ENCODE measurements at places on chromosomes 4 and X.

- no peak for DNase-seq
These were observed 26.7 kb downstream of the PHKA1 start for GRCh38 chrX:72687396-72687795.

DNA sequence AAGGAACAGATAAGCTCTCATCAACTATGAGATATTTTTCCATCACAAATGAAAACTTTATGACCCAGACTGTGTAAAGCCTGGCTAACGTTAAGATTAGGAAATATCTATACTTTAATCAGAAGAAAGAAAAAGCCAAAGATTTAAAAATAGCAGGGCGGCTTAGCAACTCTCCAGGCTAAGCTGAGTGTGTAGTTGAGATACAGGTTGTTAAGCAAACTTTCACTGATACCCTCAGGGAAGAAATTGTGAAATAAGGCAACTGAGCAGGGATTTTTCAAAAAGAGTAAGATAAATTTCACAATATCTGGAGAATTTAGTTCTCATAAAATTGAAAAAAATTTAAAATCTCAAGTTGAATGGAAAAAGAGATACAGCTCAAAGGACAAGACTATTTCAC is 382.0 kb downstream of the RAPGEF2 start:
- no peak for DNase-seq

DNA sequence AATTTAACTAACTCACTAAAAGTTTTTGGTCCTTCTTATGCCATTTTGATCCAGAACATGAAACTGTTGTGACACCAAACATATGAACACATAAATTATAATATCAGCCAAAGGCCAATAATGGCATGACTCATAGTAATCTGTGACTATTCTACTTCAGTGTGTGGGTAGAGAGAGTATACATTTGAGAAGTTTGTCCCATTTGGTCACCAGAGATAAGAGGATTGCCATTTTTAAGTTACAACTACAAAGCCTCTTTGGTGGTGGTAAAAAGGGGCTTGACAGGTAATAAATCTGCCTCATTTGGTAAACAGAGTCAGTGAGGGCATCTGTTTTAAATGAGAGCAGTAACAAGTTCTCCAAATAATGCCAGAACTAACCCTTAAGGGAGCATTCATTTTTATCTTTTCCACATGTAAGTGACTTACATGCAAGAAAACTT is 117.9 kb downstream of the TBC1D19 start:
- DNase-seq = peak; percentile 23

GRCh38 chr4:147029296-147029695 is 83.6 kb upstream of the TTC29 start:
- DNase-seq = no peak

GRCh38 chrX:104641176-104641575 is 75.2 kb downstream of the IL1RAPL2 start:
- no peak for DNase-seq

DNA sequence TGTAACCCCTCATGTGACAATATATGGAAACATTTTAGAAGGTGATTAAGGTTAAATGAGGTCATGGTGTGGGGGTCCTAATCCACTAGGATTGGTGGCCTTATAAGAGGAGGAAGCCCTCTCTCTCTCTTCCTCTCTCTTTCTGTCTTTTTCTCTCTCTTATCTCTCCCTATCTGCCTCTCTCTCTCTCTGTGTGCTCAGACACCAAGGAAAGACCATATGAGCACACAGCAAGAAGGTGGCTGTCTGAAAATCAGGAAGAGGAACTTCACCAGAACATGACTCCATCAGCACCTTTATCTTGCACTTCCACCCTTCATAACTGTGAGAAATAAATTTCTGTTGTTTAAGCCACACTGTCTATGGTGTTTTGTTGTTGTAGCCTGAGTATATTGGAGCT is 1472.2 kb downstream of the PCDH7 start:
- no peak for DNase-seq

DNA sequence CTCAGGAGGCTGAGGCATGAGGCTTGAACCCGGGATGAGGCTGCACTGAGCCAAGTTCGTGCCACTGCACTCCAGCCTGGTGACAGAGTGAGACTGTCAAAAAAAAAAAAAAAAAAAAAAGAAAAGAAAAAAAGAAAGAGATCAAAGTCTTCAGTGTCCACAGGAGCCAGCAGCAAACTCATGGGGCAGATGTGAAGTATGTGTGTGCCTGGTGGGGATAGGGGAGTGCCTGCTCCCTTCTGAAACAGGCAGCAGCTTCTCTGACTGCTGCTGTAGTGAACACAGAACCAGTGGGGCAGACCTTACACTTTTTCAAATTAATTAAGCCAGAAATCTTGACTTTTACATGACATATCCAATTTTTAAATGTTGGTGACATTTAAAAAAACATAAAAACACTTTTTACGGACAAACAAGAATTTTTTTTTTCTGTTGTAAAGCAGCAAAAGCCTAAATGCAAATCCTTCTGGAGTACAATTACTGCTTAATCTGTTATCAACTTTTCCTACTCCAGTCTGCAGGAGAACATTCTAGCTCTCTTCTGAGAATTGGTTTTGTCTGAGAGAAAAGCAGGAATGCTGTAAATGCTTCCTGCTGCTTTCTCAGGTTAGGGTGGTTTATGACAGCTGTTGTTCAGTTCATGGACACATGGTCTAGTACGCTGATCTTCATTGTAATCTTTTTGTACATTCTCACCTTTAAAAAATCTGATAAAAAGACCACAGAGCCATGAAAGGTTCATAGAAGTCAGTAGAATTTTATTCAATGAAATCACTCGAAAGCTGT is 311.1 kb downstream of the CAMK2D start:
- DNase-seq = no peak

GRCh38 chr4:177287255-177287654 is 22.4 kb upstream of the NEIL3 start:
- no peak for DNase-seq

- no peak for DNase-seq
These were observed 1226.2 kb upstream of the TENM3 start for GRCh38 chr4:181017038-181017437.

- peak; percentile 50 for DNase-seq
These were observed 88.0 kb downstream of the FNIP2 start for GRCh38 chr4:158856852-158857251.

GRCh38 chr4:95363559-95363925 is 185.2 kb downstream of the UNC5C start:
- DNase-seq = no peak

DNA sequence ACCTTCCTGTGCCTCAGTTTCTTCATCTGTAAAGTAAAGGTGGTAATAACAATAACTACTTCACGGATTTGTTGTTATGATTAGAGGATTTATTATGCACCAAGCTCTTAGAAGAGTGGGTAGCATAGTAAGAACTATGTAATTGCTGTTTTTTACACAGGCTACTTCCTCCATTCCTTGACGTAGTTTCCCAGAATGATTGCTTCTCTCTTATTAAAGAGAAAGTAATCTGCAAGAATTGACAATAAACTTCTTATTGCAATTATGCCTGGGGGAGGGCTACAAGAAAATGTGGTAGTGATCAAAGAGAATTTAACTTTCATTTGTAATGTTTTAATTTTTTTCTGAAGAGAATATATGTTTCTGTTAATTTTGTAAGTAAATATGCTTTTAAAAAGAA is 238.7 kb downstream of the GASK1B start:
- DNase-seq = no peak

DNA sequence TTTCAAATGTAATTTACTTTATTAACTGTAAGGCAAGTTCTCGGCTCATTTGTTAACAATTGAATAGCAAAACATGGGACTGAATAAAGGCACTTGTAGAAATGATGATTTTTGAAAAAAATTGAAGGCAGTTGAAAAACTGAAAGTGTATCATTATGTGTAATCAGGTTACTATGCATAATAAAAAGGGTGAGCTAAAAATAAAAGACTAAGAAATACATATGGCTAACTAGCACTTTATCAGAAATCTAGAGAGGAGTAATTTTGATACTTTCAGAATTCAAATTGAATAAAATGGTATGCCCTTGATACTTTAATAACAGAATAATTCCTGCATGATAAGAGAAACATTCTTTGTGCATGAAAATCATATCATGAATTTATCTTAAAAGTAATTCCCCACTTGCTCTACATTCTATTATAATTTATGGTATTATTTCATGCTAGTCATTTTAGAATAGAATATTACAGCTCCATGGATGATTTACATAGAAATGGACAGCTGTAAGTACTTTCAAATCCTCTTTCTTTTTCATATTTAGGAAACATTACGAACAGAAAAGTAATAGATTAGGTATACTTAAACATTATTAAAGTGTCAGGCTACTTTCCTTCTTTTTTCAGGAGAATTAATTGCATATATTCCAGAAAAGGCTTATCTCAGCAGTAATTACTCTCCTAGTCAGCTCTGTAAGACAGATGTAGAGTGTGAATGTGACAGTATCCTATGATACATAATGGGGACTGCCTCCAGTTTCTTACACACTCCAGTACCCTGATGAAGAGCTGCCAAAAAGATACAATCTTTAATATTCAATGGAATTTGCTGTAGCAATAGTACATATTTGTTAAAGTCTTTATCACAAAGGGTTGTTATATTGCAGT is 697.3 kb downstream of the CCSER1 start:
- no peak for DNase-seq

DNA sequence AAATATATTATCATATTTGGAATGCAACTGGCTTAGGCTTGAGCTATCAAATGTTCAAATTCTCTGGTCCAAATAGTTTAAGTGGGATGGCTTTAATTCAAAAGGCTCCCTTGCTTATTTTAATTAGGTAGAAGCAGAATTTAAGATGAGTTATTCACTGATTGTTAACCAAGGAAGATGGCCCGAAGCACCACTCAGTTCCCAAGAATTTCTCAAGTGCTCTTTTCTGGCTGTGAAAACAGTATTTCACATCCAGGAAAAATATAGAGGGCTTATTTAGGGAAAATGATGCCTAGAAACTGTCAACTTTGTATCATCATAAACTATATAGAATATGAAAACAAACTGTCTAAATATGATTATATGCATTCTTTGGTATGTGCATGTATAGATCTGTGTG is 246.5 kb upstream of the SFRP2 start:
- DNase-seq = peak; percentile 55

- peak; percentile 61 for DNase-seq
These were observed 53.8 kb downstream of the CXCL1 start for GRCh38 chr4:73922766-73923630.

DNA sequence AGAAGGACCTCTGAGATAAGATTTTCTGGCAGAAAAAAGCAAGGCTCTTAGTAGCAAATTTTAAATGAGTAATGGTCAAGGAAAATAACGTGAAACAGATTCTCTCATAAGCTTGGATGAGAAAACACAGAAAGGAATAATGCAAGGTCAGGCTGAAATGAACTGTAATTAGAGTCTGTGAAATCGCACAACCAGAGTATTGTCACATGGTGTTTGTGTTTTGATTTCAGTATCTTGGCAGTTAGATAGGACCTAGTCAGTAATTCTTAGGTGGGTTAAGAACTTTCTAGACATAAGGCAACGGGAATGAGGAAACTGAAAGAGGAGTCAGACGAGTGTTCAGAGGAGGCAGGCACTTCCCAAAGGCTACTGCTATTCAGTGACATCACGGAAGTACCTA is 34.6 kb downstream of the LIMCH1 start:
- DNase-seq = no peak

- peak; percentile 22 for DNase-seq
These were observed 19.3 kb downstream of the SLC25A53 start for GRCh38 chrX:104137496-104137895.

- DNase-seq = peak; percentile 75
These were observed 119.8 kb downstream of the PPARGC1A start for GRCh38 chr4:23770011-23770410.

DNA sequence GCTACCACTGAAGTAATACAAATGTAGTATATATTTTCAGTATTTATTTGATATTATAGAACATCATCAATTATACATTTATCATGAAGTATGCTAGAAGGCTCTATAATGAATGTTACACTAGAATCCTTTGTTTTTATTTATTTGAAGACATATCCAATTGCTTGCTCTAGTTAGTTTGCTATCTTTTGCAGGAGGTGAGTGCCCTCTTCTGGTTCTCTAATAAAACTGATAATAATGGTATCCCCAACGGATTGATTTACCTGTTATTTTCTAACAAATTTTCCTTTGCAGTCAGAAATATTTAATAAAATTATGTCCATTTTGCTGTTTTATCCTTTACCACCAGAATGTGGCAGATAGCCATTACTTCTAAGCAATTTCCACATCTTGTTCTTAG is 274.3 kb upstream of the TACR3 start:
- DNase-seq = no peak

- no peak for DNase-seq
These were observed 130.0 kb downstream of the AR start for GRCh38 chrX:67673741-67674274.

GRCh38 chrX:70476934-70477733 is 32.5 kb downstream of the DLG3 start:
- DNase-seq = peak; percentile 68

DNA sequence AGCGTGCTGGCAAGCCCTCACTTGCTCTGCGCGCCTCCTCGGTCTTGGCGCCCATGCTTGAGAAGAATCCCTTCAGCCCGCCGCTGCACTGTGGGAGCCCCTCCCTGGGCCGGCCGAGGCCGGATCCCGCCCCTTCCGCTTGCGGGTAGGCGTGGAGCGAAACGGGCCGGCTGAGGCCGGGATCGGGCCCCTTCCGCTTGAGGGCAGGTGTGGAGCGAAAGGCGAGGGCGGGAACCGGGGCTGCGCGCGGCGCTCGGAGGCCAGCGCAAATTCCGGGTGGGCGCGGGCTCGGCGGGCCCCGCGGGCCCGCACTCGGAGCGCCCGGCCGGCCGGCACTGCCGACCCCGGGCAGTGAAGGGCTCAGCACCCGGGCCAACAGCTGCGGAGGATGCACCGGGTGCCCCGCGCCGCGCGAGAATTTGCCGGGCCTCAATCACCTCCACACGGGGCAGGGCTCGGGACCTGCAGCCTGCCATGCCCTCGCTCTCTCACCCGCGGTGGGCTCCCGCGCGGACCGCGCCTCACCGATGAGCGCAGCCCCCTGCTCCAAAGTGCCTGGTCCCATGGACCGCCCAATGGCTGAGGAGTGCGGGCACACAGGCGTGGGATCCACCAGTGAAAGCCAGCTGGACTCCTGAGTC is 58.1 kb upstream of the GBA3 start:
- no peak for DNase-seq

- DNase-seq = no peak
These were observed 76.5 kb downstream of the DDIT4L start for GRCh38 chr4:100113732-100114131.

DNA sequence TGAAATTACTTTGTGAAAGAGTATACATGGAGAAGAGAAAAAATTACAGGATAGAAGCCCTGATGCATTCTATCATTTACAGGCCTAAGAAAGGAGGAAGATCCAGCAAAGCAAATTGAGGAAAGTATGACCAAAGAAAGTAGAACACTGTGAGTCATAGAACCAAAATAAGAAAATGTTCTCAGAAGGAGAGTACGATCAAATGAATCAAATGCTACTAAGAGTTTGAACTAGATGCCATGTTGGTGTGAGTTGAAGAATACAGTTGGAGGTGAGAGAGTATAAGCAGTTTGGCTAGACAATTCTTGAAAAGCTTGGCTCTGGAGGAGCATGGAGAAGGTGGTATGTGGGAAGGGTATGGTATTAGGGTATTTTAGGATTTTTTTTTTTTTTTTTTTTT is 161.8 kb downstream of the RPA4 start:
- no peak for DNase-seq

- no peak for DNase-seq
These were observed 36.3 kb downstream of the SOD3 start for GRCh38 chr4:24831637-24832036.

GRCh38 chr4:149845743-149846142 is 30.1 kb upstream of the IQCM start:
- no peak for DNase-seq

- no peak for DNase-seq
These were observed 40.4 kb upstream of the PROM1 start for GRCh38 chr4:16124232-16124631.

Measured in fibroblast of skin of right biceps (primary cell).